CD4-positive, alpha-beta T cell treated with Interleukin-15 for 4 hours (primary cell): ENCODE measurements at places on chromosomes 11 and 22.

DNA sequence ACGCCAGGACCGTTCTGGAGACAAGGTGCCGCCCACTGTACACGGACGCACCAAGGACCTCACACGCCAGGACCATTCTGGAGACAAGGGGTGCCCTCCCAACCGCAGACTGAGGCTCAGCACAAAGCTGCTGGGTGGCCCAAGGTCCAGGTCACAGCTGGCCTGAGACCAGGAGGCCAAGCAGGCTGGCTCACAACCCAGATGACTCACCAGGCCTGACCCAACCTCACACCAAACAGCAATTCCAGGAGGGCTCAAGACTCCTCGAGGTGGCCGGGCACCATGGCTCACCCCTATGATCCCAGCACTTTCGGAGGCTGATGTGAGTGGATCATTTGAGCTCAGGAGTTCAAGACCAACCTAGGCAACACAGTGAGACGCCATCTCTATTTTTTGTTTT, 14.8 kb downstream of the BRD1 start:
- DNase-seq, result no peak

DNA sequence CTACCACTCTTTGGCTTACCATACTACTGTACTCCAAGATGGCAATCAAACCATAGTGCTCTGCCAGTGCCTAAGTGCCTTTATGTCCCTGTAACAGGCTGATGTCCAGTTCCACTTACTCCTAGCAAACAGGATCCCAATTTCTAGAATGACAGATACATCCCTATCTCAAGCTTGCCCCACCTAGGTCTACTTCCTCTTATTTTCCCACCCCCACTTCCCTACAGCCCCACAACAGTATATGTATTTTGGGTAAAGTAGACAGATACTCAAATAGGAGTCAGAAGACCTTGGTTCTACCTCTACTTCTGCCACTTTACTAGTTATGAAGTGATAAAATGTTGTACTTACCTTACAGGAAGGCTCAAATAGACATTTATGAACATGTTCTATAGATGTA, 24.1 kb downstream of the SIK3 start:
- DNase-seq, result no peak

- no peak for DNase-seq
These were observed 16.8 kb downstream of the ADAMTS15 start for GRCh38 chr11:130465263-130465662.

DNA sequence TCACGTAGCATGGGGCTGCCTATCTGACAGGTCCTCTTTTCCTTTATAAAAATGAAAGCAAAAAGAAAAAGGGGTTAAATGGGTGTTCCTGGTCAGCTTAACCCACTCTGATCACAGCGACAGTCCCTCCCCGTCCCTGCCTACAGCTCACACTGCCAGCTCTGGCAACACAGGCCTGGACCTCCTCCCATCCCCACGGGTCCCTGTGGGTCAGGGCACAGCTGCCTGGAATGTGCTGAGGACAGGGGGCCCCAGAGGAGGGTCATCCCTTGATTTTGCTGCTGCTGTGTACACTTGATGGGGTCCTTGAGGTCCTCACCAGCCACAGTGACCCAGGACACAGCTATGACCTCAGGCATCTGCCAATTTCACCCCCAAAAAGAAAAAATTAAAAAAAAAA, 29.6 kb upstream of the CYP2D6 start:
- DNase-seq, result no peak

DNA sequence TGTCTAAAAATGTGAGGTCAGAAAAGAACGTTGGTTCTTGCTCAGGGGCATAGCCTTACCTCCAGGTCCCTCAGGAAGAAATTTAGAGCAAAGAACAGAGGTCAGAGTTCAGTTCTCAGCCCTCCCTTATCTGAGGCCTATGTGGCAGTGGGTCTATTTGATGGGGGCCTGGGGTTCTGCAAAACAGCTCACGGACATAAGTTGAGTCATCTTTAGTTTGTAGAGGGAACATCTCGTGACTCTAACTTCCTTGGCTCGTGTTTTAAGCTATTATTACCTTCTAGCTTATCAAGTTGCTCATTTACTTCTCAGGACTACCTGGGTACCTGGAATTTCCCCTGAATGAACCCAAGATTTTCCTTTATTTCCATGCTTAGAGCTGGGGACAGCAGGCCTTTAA, 91.3 kb upstream of the AMOTL1 start:
- DNase-seq, result no peak
